ENCODE measurements at places on chromosomes 2 and 18. TPM values are rescaled to one million over a fixed set of nuclear protein-coding genes. Genes with fewer than 3 reads are reported as not detected.

POTEJ gene
- not detected for total RNA-seq

VAMP8 gene
- 0.78 TPM for total RNA-seq

NAT8 gene
- total RNA-seq, result not detected

HTR2B gene
- total RNA-seq, result not detected

AQP12A gene
- total RNA-seq, result not detected

WNT10A gene
- total RNA-seq, result 0.17 TPM

- no peak for DNase-seq
Measured at GRCh38 chr2:74708883-74709282, 54.8 kb downstream of the SEMA4F start.

- DNase-seq, result no peak
Measured at GRCh38 chr18:68676913-68677312, 38.0 kb downstream of the TMX3 start.

- DNase-seq, result no peak
Measured at GRCh38 chr18:67428158-67428557, 88.4 kb downstream of the DSEL start.

GRCh38 chr2:75241696-75242095, 42.4 kb upstream of the TACR1 start:
- DNase-seq, result no peak

DNA sequence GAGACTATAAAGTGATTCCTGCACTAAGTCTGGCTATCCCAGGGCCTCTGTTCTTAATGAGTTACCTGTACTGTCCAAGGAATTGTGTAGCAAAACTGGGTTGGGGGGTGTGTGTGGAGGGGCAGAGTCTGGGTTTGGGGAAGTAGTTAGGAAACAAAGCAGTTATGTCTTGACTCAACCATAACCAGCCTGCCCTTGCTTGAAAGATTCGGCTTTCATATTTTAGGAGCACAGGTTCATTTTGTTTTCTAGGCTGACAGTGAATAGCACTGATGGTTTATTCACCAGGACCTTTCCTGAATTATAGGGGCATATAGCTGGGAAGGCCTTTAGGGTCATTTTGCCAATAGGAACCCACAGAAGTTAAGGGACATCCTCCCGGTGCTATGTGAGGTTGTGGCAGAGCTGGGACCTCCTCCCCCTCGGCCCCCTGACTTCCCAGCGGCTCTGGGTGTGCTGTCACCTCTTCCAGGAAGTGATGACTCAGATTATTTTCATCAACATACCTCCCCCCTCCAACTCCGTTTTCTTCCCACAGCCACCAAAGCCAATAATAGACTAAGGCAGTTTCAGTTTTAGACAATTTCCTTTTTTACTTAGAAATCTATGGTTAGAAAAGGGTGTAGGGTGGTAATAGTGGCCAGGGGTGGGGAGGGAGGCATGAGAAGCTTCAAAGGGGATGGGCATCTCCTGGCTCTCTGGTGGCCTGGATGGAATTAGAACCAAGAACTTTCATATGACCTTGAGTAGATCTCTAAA, 44.8 kb downstream of the SETBP1 start:
- no peak for DNase-seq

DNA sequence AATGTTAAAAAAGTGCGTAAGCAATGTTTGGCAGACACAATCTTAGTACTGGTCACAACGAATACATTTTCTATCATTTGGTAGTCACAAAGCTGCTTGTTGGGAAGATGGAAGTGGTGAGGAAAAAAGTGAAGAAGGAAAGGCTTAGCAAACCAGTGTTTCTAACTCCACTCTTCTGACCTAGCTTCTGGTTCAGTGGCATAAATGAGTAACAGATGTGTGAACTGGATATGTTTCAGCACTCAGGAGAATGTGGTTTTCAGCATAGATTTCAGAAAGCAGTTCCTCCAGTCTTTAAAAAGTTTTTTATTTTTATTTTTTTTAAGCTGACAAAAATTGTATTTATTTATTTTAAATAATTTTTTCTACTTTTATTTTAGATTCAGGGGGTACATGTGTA, 357.1 kb downstream of the CPS1 start:
- DNase-seq, result no peak

DNA sequence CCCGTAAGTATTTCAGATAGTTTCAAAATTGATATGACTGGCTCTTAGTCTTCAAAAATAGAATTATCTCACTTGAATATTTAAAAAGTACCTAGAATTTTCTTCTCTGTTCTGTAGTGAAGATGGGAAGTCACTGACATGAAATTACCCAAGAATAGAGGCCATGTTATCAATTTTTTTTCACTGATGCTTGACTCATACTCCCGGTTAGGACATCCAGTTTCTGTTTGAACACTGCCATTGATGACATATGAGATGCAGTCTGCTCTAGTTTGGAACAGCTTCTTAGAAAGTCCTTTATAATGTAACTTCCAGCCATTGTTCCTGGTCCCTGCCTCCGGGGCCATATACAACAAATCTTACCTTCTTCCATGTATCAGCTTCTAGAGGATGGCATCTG, 26.0 kb downstream of the MAP3K20 start:
- no peak for DNase-seq

GRCh38 chr2:96241900-96242611, 23.7 kb downstream of the TMEM127 start:
- no peak for DNase-seq

DNA sequence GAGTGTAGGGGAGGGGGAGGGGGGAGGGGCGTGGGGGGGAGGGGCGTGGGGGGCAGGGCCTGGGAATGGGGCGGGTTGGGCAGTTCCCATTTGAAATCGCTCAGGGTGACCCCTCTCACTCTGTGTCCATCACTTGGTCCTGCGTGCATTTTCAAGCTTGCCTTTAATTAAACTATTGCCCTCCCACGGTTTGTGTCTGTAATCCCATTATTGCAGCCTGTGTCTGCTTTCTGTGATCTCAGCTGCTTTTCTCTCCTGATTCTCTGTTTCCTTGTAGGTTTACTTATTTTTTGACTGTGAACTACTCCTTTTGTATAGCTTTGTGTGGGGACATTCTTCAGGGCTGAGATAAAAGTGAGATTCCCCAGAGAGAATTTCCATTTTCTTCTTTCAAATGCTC, 1.3 kb downstream of the DCDC2C start:
- DNase-seq, result no peak

DNA sequence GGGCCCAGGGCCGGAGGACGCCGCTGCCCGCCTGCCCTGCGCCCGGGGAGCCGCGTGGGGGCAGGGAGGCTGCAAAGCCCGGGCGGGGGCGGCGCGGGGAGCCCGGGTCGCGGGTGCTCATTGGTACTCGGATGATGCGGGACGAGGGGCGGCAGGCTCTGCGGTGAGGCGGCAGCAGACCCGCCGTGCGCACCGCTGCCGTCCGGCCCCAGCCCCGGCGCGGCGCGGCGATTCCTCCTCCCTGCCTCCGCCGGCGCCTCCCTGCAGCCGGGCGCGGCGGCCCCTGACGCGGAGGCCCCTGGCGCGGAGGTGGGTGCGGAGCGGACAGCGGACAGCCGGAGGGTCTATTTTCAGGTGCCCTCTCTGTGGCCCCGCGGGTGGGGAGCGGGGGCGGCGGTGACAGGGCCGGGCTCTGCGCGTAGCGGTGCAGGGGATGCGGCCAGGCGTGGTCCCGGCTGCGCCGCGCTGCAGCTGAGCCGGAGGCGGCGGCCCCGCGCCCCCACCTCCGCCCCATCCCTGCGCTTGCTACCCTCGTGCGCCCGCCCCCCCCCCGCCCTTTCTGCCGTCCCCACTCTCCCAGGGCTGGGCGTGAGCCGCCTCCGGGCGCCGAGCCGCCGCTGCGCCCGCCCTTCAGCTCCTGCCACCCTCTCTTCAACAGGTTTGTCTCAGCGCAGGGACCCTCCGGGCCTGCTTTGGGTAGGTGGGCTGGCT, 640 bp downstream of the SPTBN1 start:
- DNase-seq, result peak; percentile 73

DNA sequence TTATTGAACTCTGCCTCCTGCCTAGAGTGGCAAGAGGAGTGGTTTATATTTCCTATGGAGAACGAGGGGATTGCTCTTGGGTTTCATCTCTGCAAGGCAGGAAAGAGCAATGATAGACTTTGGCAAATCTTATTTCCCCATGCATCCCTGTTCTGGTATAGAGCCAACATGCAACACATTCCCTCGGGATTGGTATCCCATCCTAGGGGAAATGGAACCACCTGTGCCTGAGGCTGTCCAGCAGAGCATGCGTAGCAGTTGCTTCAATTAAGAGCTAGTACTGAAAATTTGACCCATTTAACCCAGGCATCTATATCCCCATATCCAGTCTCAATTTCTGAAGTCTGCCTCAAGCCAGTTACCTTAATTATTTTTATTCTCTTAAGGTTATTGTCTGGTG, 205.3 kb downstream of the KCNS3 start:
- no peak for DNase-seq

DNA sequence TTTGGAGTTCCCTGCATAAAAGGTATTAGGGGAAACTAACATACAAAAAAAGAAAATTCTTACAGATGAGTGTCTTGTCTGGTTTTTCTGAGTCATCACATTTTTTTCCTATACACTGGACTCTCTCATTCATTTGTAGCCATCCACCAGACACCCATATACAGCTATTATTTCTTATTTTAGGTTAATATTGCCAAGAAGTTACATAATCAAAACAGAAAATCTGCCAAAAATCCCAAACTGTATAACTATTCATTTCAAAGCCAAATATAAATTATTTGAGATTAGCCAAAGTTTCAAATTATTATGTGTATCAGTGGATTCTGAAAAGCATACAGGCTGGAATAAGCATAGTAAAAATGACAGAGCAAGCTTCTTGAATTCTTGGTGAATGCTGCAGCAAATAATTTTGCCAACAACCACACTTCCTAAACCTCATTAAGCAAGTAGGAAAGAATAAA, 191.2 kb downstream of the NCKAP5 start:
- DNase-seq, result no peak

DNA sequence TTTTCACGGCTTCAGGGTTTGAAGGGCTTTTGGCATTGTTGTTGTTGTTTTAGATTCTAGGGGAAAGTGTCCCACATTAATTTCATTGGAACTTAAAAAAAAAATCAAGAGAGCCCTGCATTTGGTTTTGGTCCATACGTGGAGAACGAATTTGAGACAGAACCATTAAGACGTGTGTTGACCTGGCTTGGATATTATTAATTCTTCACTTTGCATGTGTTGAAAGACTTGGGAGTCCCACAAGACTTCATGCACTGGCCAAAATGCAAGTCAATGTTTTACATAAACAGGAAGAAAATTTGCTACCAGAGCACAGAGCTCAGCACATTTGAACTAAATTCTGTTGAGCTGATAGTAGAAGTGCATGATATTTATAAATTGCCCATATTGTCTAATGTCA, 761.2 kb upstream of the ACVR2A start:
- no peak for DNase-seq

GRCh38 chr2:237873421-237873831, 14.0 kb downstream of the RAMP1 start:
- DNase-seq, result no peak

GRCh38 chr2:105545730-105546627, 147.1 kb upstream of the FHL2 start:
- peak; percentile 83 for DNase-seq

GRCh38 chr2:183125659-183126341, 1.6 kb downstream of the NUP35 start:
- DNase-seq, result no peak

GRCh38 chr18:14285053-14285452, 152.8 kb upstream of the ZNF519 start:
- DNase-seq, result no peak

GRCh38 chr2:184824597-184824996, 226.3 kb downstream of the ZNF804A start:
- DNase-seq, result no peak

- DNase-seq, result peak; percentile 62
Measured at GRCh38 chr2:3659447-3660432, 1.7 kb downstream of the ALLC start.

DNA sequence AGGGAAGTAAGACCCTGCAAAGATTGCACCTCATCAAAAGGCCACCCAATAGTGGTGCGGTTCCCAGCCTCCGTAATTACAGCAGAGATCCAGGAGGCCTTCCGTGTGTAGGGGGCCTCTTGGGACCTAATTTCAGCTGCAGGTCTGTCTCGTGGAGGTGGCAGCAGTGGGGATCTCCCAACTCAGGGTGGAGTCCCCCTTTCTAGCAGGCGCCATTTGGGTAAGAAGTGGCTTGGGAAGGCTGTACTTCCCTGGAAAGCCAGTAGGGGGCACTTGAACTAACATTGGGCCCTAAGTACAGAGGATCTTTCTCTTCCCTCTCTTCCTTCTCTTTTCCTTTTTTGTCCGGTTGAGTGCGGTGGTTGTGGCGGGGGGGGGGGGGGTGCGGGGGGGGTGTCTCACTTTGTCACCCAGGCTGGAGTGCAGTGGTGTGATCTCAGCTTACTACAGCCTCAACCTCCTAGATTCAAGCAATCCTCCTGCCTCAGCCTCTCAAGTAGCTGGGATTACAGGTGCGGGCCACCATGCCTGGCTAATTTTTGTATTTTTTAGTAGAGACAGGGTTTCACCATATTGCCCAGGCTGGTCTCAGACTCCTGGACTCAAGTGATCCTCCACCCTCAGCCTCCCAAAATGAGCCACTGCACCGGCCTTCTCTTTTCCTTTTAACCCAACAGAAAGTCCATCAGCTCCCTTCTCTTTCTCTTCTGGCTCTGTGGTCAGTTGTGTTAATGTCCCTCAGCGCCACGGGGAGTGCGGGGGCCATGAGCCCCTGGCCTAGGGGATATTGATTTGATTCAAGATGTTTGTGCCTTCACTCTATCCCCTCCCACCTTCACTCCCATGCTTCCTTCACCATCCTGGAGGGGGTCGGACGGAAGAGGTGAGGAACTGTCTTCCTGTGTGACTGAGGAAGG, 32.0 kb downstream of the CENPO start:
- DNase-seq, result no peak

DNA sequence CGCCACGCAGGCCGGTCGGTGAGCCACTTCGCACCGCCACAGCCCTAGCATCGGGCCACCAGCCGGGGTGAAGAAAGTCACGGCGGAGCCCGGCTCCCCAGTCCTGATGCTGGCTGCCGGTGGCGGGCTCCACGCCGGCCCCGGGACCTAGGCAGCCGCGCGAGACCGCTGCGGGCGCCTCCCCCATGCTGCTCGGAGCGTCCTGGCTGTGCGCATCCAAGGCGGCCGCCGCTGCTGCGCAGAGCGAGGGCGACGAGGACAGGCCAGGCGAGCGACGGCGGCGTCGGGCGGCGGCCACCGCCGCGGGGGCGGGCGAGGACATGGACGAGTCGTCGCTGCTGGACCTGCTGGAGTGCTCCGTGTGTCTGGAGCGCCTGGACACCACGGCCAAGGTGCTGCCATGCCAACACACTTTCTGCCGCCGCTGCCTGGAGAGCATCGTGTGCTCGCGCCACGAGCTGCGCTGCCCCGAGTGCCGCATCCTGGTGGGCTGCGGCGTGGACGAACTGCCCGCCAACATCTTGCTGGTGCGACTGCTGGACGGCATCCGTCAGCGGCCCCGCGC, 433 bp downstream of the SH3RF3 start:
- peak; percentile 67 for DNase-seq
